ENCODE measurements at places on chromosomes 7 and 10.

GRCh38 chr7:33774762-33775523 is 130.4 kb upstream of the BMPER start:
- DNase-seq, result no peak

- DNase-seq, result no peak
These were observed 52.1 kb downstream of the WIPF3 start for GRCh38 chr7:29858191-29858951.

DNA sequence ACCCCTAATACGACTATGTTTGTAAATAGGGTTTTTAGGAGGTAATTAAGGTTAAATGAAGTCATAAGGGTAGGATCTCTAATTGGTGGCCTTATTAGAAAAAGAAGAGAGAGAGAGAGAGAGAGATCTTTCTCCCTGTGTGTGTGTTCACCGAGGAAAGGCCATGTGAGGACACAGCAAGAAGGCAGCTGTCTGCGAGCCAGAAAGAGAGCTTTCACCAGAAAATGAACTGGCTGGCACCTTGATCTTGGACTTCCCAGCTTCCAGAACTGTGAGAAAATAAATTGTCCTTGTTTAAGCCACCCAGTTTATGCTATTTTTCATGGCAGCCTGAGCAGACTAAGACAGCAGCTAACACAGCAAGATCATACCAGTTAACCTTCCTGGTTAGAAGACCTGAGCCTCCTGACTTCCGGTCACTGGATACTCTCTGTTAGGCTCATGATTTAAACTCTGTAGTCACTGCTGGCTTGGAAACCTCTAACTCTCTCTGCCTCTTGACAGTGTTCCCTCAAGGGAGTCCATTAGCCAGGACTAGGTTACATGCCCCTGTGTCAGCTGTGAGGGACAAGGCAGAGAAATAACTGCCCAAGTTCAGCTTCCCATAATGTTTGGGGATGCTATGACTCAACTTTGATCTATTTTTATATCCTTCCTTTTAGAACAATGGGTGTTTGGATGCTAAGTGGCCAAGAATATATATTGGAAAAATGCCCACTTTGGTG is 102.3 kb downstream of the DYNC1I1 start:
- DNase-seq, result no peak

DNA sequence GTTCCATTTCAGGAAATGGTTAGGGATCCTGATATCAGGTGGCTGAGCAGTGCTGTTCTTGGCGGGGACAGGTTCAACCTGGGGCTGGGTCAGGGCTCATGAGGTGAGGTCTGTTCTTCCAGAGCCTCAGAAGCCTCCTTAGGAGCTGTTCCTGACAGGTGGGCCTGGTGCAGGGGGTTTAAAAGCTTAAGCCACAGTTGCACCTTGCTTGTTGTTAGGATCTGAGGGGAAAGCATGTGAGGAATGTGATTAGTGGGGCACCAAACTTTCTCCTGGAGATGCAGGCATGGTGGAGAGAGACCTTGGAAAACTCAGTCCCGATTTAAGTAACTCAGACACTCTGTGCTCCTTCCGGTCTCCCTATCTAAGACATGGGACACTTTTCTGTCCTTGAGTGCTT is 18.7 kb upstream of the CRHR2 start:
- DNase-seq, result no peak

DNA sequence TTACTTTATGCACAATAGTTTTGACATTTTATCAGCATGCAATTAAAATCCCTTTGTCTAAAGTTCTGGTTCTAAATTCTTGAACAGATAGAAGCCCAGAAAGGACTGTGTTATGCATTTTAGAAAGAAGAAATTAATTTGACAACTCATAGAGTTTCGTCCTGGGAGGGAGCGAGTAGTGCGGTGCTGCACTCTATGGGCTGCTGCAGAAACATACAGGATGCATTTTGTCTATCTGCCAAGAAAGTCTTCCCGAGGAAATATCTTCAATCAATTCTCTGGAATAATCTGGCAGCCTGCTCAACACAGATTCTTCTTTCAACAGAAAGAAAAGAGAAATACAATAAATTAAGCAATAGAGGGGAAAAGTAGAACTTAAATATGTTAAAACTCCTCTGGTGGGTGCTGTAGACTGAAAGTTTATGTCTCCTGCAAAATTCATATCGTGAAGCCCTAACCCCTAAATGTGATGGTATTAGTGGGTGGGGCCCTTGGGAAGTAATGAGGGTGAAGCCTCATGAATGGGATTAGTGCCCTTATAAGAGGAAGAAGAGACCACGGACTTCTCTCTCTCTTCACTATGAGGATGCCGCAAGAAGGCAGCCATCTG is 39.0 kb upstream of the IFRD1 start:
- peak; percentile 7 for DNase-seq

- DNase-seq, result no peak
These were observed 184.5 kb upstream of the PRSS58 start for GRCh38 chr7:142442396-142442795.

DNA sequence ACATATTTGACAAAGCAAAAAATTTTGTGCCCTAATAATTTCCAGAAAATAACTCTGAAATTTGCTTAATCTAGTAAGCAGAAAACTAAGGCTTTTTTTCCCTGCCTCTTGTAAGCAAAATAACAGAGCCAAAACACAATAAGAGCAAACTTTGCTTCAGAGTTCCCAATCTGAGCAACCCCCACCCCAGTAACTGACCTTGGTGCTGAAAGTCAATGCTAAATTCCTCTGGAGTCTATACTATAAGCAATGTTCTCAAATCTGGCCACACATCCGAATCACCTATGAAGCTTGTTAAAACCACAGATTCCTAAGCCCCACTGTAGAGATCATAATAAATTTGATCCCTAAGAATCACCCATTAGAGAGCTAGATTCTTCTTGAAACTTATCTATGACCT is 150.5 kb downstream of the ELAPOR2 start:
- DNase-seq, result no peak

- no peak for DNase-seq
These were observed 87.7 kb downstream of the NKX6-2 start for GRCh38 chr10:132698211-132698751.

GRCh38 chr7:131026297-131027000 is 292.4 kb upstream of the KLF14 start:
- no peak for DNase-seq

DNA sequence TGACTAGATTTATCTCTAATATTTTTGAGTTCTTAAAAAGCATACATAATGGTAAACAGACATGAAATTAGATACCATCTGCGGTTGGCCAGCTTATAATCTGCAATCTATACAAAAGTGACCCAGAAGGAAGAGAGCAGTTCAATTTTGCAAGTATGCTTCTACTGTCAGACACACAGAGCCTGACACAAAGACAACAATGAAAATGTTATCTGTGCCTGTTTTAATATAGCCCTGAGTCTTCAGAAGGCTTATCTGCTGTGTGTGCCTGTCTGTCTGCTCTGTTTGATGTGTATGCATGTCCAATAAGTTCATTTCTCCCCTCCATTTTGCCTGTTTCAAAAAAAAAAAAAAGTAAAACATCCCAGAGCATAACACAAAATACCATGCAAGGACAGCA is 73.3 kb upstream of the FHIP2A start:
- DNase-seq, result no peak

- no peak for DNase-seq
These were observed 88.4 kb downstream of the FAS start for GRCh38 chr10:89078724-89079672.

- no peak for DNase-seq
These were observed 110.6 kb upstream of the ZNF746 start for GRCh38 chr7:149608168-149608567.

GRCh38 chr7:36207451-36208291 is 54.6 kb downstream of the EEPD1 start:
- DNase-seq, result peak; percentile 57

GRCh38 chr7:151308791-151309190 is 32.8 kb upstream of the NUB1 start:
- no peak for DNase-seq

DNA sequence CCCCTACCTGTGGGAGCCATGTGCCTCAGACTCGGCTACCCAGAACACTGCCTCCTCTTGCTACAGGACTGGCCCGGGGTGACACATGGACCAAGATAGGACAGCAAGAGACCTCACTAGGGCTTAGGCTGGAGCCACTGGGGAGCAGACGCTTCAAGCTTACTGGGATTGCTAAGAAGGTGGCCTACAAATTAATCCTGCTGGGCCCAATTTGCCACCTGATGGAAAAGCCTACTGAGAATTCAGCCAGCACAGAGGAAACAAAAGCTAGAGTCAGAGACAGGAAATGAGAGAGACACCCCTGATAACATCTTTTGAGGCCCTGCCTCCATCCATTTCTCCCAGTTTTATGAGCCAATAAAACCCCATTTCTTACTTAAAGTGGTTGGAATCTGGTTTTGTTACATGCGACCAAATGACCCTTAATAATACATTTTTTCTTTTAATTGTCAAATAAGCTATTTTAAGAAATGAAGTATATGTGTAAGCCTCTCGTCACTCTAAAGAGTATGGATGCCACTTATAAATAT is 282.1 kb downstream of the CXCL12 start:
- DNase-seq, result peak; percentile 37

GRCh38 chr7:99127636-99128035 is 16.3 kb downstream of the SMURF1 start:
- DNase-seq, result no peak

DNA sequence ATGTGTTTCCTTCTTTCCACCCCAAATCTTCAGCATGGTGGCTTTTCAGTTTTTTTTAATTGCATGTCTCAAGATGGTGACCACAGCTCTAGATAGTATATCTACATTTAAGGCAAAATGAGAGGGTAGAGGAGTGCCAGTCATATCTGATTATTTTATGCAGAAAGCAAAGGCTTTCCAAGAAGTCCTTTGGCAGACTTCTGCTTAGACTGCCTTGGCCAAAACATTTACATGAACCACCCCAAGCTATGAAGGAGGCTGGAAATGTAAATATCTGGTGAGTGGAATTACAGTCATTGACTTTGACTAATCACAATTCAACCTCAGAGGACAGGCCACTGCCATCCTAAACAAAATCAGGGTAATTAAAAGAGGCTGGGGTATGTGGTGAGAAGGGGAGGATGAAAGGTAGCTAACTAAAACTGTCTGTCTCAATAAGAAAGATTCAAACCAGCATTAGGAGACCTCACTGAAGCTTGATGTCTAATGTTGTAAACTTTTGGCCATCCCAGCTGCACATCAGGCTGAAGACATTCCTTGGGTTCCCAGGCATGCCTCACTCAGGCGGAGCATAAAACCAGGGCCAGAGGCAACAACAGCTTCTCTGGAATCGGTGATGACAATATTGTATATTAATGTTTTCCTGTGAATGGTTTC is 53.4 kb downstream of the PPP1R3C start:
- no peak for DNase-seq

DNA sequence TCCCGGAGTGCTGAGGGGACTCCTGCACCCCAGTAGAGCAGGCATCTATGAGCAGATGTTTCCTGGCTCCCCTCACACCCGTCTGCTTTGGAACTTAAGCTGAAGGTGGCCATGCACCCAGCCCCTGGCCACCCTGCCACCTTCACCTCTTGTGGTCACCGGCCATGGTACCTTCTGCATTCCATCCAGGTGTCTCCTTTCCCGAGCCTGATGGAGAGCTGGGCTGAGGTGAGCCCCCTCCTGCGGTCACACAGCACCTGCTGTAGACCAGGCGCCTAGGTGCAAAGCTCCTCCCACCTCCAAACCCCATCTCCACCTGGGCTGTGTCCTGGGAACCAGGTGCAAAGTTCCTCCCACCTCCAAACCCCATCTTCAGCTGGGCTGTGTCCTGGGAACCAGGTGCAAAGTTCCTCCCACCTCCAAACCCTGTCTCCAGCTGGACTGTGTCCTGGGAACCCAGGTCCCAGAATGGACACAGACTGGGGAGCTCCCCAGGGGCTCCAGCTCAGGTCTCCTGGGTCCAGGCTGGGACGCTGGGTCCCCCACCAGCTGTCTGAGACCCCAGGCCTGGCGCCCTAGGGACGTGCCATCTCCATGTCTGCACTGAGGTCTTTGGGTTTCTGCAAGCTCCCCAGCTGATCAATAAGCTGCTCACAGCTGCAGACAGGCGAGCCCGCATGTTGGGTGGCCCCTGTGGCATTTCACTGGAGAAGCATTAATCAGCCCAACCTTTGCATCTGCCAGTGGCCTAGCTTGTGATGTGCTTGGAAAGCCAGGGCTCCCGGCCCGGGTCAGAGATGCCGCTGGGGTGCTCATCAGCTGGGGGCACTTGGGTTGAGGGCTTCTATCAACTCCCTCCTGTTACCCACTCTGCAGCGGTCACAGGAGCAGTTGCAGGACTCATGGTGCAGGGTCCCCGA is 61.2 kb upstream of the INPP5A start:
- no peak for DNase-seq

DNA sequence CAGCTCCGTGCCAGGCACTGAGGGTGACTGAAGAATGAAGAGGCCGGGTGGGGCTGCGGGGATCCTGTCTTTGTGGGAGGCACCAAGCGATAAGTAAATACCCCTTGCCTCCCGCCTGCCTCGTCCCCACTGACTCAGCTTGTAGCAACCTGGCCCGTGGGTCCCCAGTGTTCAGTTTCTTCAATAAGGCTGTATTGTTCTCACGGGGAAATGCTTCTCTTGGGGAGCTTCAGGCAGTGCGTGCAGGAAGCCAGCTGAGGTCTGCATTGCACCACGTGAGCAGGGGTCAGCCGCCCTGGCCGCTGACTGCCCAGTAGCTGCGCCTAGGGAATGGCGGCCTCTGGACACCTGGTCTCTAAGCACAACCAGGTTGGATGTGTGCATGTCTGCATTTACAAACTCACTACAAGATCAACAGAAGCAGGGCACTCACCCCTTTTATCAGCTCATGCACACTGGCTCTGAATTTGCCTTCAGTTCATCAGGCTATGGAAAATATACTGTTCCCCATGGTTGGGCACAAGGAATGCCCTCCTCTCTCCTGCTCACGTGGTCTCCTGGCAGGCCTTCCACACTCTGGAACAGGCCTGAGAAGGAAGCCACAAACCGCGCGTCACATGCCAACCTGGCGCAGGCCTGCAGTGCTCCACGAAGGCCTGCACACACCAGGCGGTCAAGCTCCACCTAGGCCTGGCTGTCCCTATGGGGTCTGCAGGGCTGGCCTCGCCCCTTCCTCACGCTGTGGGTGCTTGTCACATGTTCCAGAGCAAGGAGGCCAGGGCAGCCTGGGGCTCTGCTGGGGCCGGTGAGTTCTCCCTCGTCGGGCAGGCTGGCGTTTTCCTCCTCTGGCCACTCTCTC is 135.7 kb upstream of the RNF32 start:
- no peak for DNase-seq

DNA sequence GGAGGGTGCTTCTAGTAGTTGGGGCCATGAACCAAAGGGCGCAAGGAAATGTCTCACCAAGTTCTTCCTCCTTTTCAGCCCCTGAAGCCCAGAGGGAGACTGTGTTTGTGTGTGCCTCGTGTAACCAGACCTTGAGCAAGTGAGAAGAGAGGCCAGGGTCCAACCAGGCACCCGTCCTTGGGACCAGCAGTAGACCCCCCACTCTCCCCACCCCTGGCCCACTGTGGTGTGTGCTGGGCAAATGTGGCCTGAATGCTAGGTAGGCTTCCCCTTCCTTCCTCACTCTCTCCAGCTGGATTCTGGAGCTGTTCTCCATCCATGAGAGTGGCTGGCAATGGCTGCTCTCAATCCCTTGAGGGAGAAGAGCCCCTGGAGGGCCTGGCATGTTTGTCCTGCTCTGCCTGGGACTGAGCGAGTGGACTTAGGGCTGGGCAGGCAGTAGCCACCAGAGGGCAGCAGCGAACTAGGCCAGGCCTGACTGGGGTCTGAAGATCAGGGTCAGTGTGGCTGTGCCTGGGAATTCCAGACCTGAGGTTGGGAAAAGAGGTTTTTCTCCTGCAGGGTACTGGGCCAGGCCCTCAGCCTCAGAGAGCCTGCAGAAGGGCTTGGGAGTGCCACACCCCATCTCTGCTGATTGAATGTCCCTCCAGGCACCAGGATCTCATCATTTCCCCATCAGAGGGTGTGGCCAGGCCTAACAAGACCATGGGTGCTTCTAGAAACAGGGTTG is 12.5 kb downstream of the SFRP5 start:
- DNase-seq, result peak; percentile 89

GRCh38 chr10:129038522-129038921 is 428.5 kb upstream of the MGMT start:
- no peak for DNase-seq
